ENCODE measurements at places on chromosomes 13 and 19. TPM values are rescaled to one million over a fixed set of nuclear protein-coding genes. Genes with fewer than 3 reads are reported as not detected.
A peak's percentile ranks its signal among the peaks of the same experiment; 100 is the strongest.

Gene TNNT1
- not detected for total RNA-seq

Gene IFNL1
- total RNA-seq = not detected

Gene PCDH20
- total RNA-seq = not detected

Gene TPRX1
- not detected for total RNA-seq

Gene OR7C1
- not detected for total RNA-seq

Gene ZNF534
- 0.22 TPM for total RNA-seq

Gene FFAR1
- not detected for total RNA-seq

Gene CCDC70
- not detected for total RNA-seq

Gene SPTBN4
- 0.25 TPM for total RNA-seq

Gene SETDB2
- total RNA-seq = 15.9 TPM

Gene ZNF382
- total RNA-seq = 7.0 TPM

Gene NLRP5
- total RNA-seq = not detected

DNA sequence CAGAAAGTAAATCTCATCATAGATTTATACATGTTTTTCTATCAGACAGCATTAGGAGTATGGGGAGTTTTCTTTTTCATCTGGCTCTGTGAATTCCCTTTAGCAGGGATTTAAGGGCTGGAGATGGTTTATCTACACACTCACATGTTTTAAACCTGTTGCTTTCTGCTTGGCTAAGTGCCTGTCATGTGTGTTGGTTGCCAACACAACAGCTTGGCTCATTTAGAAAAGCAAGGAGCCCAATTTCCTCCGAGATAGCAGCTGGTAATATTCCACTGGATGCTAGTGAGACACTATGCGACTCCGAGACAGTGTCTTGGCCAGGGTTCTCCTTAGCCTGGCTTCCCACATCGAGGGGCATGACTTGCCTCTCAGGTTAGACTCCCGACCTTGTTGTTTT lies 83.3 kb downstream of the KLF5 start:
- no peak for DNase-seq

DNA sequence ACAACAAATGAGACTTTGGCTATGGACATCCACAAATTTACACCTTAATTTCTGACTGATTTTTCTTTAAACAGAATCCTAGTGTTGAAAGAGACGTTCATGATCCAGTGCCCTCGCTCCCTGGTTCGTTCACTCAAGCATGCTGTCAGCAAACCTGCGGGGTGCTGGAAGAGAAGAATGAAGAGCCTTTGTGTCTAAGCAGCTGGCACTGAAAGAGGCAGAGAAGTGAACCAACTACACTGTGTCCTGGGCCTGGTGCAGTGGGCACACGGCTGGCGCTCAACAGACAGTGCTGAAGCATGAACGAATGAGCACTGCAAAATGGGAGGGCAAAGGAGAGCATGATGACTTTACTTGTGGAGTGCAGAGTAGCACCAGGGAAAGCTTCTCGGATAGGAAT lies 46.8 kb downstream of the MIPEP start:
- no peak for DNase-seq

- DNase-seq = no peak
Observed at GRCh38 chr19:36771261-36772231, 1.1 kb downstream of the ZNF850 start.

DNA sequence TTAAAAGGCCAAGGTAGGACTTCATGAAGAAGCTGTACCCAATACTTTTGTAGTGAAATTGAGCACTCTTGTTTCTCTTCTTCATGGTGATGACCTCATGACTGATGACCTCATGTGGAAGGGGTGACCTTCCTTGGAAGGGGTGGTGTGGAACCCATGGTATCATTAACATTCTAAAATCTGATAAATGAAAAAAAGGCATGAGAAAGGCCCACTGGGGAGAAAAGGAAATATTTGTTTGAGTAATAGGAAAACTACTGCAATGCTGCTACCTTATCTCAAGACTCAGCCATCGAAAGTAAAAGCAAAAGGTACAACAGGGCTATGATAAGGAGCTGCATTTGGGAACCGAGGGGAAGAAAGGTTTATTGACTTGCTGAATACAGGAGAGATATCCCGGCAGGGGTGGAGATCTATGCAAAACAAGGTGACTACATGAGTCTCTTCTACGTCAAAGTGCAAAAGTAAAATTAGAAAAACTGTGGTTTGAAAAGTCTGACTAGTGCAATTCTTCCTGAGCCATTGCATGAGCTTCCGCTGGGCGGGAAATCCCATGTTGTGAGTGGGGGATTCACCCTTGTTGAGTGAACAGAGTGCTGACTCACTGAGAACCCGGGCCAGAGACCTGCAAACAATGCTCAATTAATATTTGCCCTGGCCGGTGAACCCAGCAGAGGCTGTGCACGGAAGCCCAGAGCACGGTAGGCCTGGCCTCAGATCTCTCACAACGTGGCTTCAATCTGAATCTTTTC lies 138.9 kb upstream of the RFC3 start:
- DNase-seq = peak; percentile 48

- DNase-seq = no peak
Observed at GRCh38 chr13:33550885-33551284, 265.3 kb upstream of the STARD13 start.

GRCh38 chr13:33875618-33876401 lies 57.9 kb downstream of the RFC3 start:
- no peak for DNase-seq

DNA sequence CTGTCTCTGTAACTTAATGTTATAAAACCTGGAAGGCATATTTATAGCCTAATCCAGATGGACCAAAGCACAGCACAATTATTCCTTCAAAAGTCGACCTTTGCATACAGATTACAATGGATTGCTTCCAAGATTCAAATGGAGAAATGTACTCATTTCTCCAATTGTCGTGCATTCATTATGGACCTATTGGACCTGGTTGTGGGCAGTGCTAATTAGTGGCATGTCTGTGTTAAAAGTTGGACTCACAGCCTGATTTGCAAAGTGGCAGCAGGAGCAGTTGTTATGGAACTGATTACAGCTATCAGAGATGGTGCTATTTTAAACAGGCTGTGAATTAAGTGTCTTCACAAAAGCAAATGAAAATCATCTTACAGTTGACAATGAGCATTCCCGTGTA lies 1529.3 kb upstream of the SLC10A2 start:
- DNase-seq = no peak

GRCh38 chr19:18591735-18592385 lies 3.3 kb downstream of the REX1BD start:
- DNase-seq = no peak

DNA sequence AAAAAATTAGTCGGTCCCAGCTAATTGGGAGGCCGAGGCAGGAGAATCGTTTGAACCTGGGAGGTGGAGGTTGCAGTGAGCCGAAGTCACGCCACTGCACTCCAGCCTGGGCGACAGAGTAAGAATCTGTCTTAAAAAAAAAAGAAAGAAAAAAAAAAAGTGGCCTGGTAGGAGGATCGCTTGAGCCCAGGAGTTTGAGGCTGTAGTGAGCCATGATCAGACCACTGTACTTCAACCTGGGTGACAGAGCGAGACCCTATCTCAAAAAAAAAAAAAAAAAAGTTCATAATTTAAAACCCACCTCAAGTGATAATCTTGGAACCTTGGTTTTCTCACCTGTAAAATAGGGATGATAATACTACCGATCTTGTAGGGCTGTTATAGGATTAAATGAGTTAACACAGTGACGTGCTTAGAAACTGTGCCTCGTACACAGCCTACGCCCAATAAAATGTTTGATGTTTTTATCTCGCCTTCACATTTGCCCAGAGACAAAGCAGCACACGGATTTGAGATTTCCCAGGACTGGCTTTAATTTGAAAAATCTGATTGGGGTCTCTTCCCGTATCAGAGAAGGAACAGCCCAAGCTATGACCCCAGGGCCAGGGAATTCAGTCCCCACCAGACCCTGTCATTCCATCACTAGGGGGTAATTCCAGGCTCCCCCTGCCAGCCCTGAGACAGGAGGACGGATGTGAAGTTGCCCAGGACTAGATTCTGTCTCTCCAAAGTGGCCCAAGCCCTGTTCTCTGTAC lies 3.6 kb downstream of the SERTAD1 start:
- no peak for DNase-seq

GRCh38 chr13:79149210-79149609 lies 256.8 kb downstream of the RBM26 start:
- no peak for DNase-seq

- DNase-seq = no peak
Observed at GRCh38 chr19:36987091-36987490, 71.0 kb downstream of the ZNF568 start.

DNA sequence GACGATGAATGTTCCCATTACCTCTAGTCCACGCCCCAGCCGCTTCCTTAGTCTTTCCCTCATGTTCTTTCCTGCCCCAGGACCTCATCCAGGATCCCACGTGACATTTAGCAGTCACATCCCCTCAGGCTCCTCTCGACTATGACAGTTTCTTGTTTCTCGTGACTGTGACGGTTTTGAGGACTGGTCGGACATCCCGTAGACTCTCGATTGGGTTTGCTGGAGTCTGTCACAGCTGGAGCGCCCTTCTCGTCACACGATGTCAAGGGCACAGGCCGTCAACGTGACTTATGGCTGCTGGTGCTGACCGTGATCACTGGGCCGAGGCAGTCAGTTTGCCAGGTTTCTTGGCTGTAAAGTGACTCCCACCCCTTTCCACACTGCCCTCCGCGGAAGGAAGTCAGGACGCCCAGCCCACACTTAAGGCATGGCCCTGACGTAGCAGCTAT lies 22.8 kb downstream of the ELAVL1 start:
- no peak for DNase-seq

- DNase-seq = no peak
Observed at GRCh38 chr13:94411747-94412146, 67.7 kb downstream of the DCT start.

DNA sequence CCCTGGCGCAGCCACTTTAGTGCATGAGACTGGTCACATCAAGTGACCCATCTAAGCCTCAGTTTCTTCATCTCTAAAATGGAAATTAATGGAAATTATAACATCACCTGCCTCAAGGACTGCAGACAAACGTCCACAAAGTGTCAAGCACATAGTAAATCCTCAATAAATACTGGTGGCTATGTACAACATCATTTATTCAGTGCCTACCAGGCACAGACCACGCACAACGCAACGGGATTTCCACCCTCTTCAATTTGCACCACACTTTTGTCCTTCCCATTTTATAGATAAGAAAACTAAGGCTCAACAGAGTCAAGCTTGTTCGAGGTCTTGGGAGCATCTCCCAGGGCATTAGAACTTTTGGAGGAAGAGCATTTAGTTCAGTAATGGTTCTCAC lies 1.4 kb downstream of the ELAVL1 start:
- no peak for DNase-seq

GRCh38 chr13:31749929-31750328 lies 10.6 kb downstream of the RXFP2 start:
- no peak for DNase-seq

- no peak for DNase-seq
Observed at GRCh38 chr19:35059006-35059798, 17.7 kb downstream of the HPN start.

DNA sequence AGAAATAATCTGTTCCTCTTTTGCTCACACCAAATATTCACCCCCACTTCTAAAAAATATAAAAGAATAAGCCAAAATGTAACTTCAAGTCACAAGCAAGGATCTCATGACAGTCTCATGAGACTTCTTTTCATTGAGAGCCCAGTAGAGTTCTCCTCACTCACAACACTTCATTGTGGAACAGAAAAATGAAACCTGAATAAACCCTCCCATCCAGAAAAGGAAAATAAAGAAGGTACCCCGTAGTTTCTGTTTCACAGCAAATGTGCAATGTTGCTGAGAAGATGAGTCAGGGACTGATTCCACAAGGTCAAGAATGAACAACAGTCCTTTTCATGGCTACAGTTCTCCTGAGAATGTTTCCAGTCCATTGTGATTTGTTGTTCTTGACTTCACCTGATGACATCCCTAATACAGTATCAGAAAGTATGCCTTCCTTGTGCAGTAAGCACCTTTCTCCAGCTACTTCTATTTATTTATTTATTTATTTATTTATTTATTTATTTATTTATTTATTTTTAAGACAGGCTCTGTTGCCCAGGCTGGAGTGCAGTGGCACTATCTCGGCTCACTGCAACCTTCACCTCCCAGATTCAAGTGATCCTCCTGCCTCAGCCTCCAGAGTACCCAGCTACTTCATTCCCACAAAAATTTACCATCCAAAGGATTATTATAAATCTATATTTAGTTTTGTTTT lies 6.4 kb upstream of the ZNF841 start:
- no peak for DNase-seq

DNA sequence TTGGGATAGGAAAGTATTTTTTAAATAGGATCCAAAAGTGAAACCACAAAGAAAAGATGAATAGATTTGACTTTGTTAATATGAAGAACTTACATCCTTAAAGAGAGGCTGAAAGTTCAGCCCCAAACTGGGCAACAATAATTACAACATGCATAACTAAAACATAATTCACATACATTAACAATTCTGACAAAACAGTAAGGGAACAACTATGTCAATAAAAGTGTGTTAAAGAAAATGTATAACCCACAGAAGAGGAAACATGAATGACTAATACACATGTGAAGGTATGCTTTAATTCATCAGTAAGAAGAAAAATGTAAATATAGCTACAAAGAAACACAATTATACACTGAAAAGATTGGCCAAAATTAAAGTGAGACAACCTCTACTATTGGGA lies 1597.6 kb upstream of the MIR17HG start:
- no peak for DNase-seq

DNA sequence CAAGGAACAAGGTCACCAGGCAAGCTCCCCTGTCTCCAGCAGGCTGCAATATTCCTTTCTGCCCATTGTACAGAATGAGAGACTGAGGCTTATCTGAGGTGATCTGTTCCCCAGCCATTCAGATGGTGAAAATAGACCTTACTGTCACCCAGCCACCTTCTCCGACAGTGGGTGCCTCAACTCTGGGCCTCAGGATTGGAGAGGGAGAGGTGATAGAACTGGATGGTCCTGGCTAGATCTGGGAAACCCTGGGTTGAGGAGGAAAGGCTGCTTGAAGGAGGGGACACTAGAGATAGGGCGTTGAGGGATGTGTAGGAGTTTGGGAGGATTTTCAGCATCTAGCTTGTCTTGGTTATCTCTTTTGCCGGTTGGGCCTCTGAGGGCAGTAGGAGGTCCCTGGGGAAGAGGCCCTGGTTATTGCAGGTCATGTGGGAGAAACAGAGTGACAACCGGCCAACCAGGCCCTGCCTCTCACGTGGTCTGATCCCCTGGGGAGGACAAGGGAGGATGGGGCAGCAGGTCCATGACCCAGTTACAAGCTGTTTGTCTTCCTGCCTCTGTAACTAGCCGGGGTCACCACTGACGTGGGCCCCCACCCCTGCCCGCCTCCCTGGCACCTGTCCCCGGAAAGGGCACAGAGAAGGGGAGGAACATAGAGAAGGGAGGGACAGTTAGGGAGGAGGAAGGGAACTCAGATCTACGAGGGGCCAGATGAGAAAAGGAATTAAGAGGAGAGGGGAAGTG lies 8.2 kb downstream of the NFIC start:
- no peak for DNase-seq

Data from T-helper 17 cell (primary cell).